ENCODE measurements at places on chromosomes 16 and 17. TPM values are rescaled to one million over a fixed set of nuclear protein-coding genes. Genes with fewer than 3 reads are reported as not detected.

TBC1D16 gene
- total RNA-seq = 3.4 TPM

DNA sequence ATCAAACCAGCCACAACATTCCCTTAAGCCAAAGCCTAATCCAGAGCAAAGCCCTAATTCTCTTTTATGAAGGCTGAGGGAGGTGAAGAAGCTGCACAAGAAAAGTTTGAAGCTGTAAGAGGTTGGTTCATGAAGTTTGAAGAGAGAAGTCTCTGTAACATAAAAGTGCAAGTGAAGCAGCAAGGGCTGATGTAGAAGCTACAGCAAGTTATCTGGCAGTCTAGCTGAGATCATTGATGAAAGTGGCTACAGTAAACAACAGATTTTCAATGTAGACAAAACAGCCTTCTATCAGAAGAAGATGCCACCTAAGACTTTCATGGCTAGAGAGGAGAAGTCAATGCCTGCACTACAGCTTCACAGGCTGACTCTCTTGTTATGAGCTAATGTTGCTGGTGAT lies 52.5 kb downstream of the NACA2 start:
- H3K4me3 ChIP-seq = no peak overlapping the region
- no peaks in the 10 kb centered on the region for H3K4me1 ChIP-seq
- H3K36me3 ChIP-seq = no peaks in the 10 kb centered on the region
- H3K27ac ChIP-seq = no peak overlapping the region
- no peak for DNase-seq

- H3K4me3 ChIP-seq = no peak overlapping the region
- no peak for DNase-seq
- H3K27ac ChIP-seq = no peak overlapping the region
- H3K4me1 ChIP-seq = peaks cover 5% of the 10 kb centered on the region
Observed at GRCh38 chr16:11972128-11972527, 4.4 kb upstream of the SNX29 start.

- no peak overlapping the region for H3K4me3 ChIP-seq
- no peak overlapping the region for H3K27ac ChIP-seq
- DNase-seq = no peak
- no peaks in the 10 kb centered on the region for H3K36me3 ChIP-seq
- H3K27me3 ChIP-seq = no peaks in the 10 kb centered on the region
Observed at GRCh38 chr17:32276171-32276601, 10.6 kb downstream of the RHBDL3 start.

CRHR1 gene
- not detected for total RNA-seq

All from T-cell (primary cell).